ENCODE measurements at places on chromosomes 11 and 22. TPM values are rescaled to one million over a fixed set of nuclear protein-coding genes. Genes with fewer than 3 reads are reported as not detected.
A peak's percentile ranks its signal among the peaks of the same experiment; 100 is the strongest.

- no peak for DNase-seq
These were observed 3.4 kb downstream of the CLPB start for GRCh38 chr11:72430741-72431570.

DNA sequence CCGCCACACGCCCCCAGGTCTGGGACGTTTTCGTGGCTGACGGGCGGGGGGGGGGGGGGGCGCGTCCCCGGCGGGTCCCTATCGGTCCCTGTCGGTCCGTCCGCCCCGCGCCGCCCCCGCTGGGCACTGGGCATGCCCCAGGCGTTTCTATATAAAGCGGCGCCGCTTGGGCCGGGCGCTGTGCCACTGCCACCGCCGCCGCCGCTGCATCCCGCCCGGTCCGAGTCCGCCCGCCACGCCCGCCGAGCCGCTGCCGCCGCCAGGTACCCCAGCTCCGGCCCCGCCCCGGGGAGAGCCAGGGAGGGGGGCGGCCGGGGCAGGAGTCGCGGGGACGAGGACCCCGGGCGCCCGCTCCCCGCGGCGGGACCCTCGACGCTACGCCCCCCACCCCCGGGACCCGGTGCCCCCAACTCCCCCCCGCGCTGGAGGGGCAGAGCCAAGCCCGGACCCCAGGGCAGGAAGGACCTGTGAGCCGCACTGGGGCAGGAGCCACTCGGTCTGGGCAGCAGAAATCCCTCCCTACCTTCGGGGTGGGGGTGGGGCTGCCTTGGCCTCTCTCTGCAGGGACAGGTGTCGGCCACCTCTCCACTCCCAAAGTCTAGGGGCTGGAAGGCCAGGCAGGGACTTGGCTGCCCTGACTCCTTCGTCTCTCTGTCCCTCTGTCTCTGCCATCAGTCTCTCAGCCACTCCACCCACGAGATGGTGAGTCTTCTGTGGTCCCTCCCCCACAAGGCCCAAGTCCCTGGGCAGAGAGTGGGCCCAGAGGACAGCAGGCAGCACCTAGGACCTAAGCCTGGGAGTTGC, at the start of gene CARNS1:
Gene CARNS1, plus strand, starts transcription at position 178 of the 804 bp plus-strand sequence. Its CDS starts 522 bp downstream, at position 700.
- no peak for DNase-seq

GRCh38 chr11:2541881-2542361, 97.1 kb downstream of the KCNQ1 start:
- no peak for DNase-seq

- no peak for DNase-seq
These were observed 57.6 kb downstream of the SLC5A1 start for GRCh38 chr22:32100711-32101110.

Gene OLFML1
- total RNA-seq = 13.6 TPM

Gene IGSF9B
- 52.0 TPM for total RNA-seq

Gene TMEM218
- total RNA-seq = 33.8 TPM

Gene OR8A1
- total RNA-seq = not detected

DNA sequence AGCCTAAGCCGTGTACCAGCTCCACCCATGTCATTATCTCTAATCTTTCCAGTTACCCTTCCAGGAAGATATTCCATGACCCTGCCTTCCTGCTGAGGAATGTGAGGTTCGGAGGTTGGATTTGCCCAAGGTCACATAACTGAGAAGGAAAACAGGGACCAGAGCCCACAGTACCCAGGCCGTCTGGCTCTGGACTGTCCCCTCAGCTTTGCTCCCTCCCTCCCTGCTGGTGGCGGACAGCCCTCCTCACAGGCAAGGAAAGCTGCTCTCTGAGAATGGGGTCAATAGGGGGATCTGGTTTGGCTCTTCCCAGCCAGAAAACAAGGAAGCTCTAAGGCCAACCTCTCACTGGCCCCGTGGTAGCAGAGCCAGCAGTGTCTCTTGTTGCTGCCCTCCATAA, 63.3 kb downstream of the SYN3 start:
- DNase-seq = no peak

- no peak for DNase-seq
These were observed 11.1 kb upstream of the POU2F3 start for GRCh38 chr11:120228794-120229384.

Gene POU2AF1
- total RNA-seq = 21.7 TPM

GRCh38 chr11:25068451-25068850, 571.6 kb downstream of the LUZP2 start:
- no peak for DNase-seq

DNA sequence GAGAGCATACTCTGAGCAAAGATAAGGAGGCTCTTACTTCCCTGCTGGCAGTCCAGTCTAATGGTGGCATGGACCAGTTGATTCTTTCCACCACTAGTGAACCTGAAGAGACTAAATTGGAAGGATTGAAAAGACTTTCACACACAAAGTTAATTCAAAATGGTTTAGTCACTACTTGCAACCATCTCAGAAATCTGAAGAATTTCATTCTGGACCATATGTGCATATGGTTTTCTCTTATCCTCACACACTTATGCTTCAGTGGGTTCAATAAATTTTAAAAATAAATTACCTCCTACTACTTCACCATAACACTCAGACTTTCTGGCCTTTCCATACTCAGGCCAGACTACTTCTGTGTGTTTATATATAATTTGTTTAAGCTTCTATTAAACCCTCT, 44.7 kb downstream of the CADM1 start:
- no peak for DNase-seq

Gene RPS6KA4
- 31.3 TPM for total RNA-seq

Gene GAL
- 0.65 TPM for total RNA-seq

DNA sequence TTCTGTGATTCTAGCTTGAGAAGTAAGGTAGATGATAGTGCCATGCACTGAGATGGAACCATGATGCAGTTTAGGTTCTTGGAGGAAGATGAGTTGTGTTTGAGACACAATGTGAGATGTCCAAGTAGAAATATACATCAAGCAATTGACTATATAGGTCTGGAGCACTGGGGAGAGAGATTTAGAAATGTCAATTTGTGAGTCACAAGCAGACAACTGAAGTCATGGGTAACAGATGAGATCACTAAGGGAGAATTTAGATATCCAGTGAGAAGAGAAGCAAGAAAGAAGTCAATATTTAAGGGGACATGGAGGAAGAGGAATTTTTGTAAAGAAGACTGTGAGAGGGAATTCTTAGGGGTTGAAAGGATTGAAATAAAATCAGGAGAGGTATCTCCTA, 65.1 kb upstream of the RRAS2 start:
- DNase-seq = no peak

DNA sequence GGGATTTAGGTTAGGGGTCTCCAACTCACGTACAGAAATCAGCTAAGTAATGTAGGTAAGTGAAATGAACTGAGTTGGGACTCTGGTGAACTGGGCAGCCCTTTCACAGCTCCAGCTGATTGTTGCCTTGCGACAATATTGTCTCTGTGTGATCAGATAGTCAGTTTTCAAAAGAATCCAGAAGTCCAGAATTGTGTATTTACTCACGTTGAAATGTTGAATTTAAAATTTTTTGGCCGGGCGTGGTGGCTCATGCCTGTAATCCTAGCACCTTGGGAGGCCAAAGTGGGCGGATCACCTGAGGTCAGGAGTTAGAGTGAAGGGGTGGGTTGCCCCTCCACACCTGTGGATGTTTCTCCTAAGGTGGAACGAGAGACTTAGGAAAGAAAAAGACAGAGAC, 18.8 kb upstream of the WDR74 start:
- DNase-seq = no peak

- no peak for DNase-seq
These were observed 305.7 kb downstream of the BLID start for GRCh38 chr11:121810291-121810690.

Gene SPDYC
- total RNA-seq = not detected

Gene RASGRP2
- total RNA-seq = 23.3 TPM

- DNase-seq = no peak
These were observed 15.0 kb downstream of the RHOD start for GRCh38 chr11:67071420-67072284.

DNA sequence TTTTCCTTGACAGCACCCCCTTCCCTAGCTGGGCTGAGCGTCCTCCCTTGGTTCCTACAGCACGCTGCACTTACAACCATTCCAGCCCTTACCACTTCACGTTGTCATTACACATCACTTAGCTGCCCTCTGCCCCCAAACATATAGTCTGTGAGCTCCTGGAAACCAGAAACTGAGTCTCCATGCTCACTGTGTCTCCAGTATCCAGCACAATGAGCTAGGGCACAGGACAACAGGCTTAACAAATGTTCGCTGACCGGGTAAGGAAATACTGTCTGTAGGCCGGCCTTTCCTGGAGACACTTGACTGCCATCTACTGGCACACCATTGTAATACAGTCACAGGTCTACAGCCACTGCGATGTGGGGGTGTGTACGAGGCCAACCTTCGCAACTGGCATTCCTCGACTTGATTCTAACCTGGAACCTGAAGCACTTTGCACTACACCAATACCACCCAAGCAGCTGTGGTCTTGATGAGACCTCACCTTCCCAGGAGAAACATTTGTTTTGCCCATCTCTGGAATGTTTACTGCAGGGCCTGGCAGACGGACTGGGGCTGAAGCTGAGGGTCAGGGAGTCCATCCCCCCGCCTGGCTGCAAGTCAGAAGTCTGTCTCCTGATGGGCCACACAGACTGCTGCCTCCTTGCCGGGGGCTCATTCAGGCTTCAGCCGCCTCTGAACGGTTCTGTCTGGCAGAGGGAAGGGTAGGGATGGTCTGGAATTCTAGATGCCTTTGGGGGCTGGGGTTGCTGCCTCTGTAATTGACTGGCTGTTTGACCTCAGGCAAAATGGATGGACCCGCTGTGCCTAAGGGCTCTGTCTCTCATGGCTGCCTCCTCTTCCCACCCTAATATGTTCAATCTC, 72.0 kb downstream of the SYN3 start:
- peak; percentile 85 for DNase-seq

Gene CLMP
- total RNA-seq = 34.4 TPM

GRCh38 chr22:23884140-23884539, 10.0 kb upstream of the MIF start:
- no peak for DNase-seq

DNA sequence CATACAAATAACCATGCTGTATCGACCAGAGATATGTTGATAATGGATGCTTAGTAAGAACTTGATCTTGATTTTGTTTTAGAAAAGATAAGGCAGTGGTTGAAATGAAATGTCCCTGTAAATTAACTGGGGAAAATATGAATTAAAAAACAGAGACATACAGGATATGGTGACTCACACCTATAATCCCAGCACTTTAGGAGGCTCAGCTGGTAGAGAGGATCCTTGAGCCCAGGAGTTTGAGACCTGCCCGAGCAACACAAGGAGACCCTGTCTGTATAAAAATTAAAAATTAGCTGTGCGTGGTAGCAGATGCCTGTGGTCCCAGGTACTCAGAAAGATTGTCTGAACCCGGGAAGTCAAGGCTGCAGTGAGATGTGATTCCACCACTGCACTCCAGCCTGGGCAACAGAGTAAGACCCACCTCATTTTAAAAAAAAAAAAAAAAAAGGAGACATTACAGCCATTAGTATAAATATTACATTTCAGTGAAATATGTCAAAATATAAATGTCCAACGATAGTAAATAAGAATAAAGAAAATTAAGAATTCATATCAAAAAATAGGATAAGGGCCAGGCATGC, 4.6 kb downstream of the PICALM start:
- no peak for DNase-seq

GRCh38 chr22:24954114-24954463, 1.6 kb downstream of the KIAA1671 start:
- DNase-seq = no peak

- DNase-seq = no peak
These were observed 124.2 kb downstream of the APIP start for GRCh38 chr11:34791780-34792542.

DNA sequence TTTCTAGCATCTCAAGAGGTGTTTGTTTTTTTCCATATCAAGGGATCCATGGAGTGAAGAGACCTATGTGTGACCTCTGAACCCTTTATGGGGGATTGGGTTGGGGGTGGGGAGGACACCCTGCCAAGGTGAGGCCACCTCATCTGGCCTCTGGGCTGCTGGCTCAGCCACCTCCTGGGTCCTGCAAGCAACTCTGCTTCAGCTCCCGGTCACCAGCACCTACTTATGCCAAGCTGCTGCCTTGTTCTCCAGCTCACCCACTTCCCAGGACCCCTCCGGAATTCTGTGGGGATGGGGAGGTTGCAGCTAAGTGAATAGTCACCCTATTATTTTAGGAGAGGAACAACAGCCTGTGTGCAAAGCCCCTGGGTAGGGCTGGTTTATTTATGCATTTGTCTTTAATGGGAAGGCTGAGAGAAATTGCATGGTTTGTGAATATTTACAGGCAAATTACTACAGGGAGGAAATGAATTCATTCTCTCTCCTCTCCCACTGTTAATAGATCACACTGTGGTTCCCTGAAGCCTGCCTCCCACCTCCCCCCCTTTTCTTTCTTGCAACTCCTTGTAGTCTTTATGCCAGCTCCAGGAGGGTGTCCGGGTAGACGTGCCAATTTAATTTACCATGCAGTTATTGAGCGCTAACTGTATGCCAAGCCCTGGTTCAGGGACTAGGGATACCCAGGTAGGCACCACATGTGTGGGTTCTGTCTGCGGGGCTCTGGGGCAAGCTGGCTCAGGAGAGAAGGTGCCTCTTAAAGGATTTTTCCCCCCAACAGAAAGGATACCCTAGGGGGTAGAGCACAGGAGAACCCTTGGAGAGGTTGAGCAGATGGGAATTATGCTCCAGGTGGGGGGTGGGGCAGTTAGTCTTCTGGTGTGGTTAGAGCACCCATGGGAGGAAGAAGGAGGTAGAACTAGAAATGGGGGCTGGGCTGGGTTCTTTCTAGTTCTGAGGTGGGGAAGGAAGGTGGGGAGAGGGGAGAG, 50.7 kb downstream of the TSPAN18 start:
- DNase-seq = no peak

GRCh38 chr22:28198692-28199091, 279.6 kb upstream of the PITPNB start:
- no peak for DNase-seq

DNA sequence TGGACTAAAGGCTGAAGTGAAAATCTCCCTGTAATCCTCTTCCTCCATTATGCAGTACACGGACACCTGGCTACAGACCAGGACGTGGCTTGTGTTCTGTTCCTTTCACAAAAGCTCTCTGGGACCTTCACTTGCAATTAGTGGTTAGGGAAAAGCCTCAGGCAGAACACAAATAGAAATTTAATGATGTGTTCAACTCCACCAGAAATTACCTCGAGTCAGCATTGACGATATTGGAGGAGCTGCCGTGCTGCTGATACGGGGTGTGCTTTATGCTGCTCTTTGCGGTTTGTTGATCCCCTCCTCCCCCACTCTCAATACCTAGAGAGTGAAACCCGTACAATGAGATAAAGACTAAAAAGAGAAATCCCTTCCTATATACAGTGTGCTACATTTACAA, 48.9 kb downstream of the POLD3 start:
- DNase-seq = no peak

GRCh38 chr11:76639621-76640020, 30.9 kb downstream of the LRRC32 start:
- DNase-seq = peak; percentile 13

Gene TEX54
- not detected for total RNA-seq

- DNase-seq = no peak
These were observed 29.9 kb upstream of the LRRC32 start for GRCh38 chr11:76700177-76701100.

DNA sequence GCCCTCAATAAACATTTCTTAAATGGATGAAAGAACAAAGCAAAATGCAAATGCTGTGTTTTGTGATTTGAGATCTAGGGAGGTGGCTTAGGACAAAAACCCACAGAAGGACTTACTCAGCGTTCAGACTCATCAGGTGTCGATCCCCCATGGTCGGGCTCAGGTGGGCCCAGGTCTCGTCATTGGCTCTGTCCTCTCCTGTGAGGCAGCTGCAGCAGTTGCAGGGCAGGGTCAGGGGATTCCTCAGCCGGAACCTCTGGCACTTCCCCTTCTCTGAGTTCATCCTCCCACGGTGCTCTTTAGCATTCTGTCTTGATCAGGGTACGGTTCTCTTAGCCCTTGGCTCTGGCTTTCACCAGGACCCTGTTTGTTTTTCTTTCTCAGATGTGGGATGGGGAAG, 14.0 kb upstream of the ACR start:
- no peak for DNase-seq

Gene SLC25A18
- 0.78 TPM for total RNA-seq

Gene CALCA
- total RNA-seq = not detected
